ENCODE measurements at places on chromosomes 2 and 18.

- DNase-seq = peak; percentile 73
Observed at GRCh38 chr2:71576541-71576940, 123.2 kb downstream of the DYSF start.

DNA sequence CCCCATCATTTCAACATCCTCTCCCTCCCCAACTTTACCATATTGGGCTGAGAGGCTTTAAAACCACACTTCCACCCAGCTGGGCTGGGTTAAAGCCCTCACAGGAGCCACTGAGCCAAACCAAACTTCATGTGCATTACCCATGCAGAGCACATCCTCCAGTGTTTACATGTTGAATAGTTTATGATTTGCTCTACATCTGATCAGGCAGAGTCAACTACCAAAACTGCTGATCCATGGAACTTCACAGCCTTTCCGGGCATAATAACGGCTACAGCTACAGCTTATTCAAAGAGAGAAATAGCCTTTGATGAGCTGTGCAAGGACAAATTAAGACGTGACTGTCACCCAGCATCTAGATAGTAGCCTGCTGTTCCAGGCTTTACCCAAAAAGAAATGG, 39.0 kb downstream of the MAIP1 start:
- no peak for DNase-seq

- DNase-seq = no peak
Observed at GRCh38 chr2:30095402-30095801, 51.4 kb upstream of the YPEL5 start.

DNA sequence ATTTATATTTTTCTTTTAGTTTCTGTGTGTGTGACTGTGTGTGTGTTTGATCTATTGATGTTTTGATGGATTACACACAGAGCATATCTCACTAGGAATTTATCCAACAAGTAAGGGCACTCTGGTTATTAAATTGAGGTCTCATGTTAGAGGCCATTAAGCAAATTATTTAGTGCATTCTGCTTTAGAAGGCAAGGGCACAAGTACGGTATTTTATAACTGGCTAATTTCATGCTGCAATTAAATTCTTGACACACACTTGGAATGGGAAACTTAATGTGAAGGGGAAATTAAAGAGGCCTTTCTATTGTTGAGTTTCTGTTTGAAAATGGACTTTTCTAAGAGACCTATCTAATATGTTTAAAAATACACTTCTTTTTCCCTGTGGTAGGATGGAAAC, 25.8 kb downstream of the NYAP2 start:
- DNase-seq = no peak

DNA sequence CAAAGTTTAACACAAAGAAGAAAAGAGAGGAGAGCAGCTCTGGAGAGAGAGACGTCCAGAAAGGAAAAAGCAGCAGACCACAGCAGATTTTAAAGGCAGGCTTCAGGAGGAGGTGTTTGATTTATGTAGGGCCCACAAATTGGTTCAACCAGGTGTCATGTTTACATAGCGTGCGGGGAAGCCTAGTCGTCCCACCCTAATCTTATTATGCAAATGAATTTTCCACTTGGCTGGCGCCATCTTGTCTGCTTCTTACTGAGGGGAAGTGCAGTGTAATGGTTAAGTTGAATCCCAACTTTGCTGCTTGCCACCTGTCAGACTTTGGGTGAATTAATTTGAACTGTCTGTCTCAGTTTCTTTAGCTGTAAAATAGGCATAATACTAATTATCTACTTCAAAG, 282.4 kb upstream of the CYRIA start:
- DNase-seq = no peak

- DNase-seq = no peak
Observed at GRCh38 chr2:152577579-152577978, 139.7 kb downstream of the PRPF40A start.

DNA sequence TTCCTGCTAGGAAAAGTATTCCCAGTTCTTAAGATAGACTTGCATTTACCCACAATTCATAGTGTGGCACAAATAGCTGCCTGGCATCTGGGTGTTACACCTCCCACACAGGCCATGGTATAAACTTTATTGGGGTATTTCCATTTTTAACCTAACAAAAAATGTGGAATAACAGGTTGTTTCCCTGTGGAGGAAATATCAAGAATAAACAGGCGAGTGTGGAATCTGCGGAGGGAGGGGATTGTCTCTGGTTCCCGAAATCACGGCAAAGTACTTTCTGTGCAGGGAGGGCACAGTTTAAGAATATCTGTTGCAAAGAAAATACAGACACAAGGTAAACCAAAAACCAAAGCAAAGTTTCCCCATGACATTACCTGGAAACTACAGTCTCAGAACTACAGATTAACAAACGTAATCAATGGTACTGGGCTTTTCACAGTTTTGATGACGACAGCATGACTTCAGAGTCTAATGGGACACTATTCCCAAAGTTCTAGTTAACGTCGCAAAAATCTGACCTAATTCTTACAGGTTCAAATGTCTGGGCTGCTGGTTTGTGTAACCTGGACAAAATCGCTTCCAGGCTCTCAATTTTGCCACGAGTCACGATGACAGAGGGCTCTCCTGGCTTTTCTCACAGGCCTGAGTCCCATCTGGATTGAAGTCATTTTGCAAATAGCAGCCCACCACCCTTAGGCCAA, 1.4 kb downstream of the STARD7 start:
- peak; percentile 5 for DNase-seq

- no peak for DNase-seq
Observed at GRCh38 chr2:109065391-109065734, 63.6 kb upstream of the SH3RF3 start.

DNA sequence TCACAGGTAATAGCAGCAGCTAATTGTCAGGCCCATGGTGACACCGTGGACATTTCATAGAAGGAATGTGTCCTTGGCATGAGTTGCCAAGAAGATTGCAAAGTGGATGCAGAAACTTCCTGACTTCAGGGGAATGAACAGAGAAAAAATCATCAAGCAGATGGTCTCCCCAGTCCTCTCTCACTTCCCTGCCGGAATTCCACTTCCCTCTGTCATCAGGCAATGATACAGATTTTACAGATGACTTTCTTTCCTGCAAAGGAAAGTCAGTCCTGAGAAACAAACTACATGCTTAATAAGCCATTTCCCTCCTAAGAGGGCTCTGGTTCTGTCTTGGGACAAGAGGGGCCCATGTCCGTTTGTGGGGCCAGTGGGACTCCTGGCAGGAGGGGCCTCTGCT, 45.7 kb downstream of the KCNF1 start:
- no peak for DNase-seq

GRCh38 chr2:230658877-230659652, 53.6 kb upstream of the CAB39 start:
- DNase-seq = no peak

DNA sequence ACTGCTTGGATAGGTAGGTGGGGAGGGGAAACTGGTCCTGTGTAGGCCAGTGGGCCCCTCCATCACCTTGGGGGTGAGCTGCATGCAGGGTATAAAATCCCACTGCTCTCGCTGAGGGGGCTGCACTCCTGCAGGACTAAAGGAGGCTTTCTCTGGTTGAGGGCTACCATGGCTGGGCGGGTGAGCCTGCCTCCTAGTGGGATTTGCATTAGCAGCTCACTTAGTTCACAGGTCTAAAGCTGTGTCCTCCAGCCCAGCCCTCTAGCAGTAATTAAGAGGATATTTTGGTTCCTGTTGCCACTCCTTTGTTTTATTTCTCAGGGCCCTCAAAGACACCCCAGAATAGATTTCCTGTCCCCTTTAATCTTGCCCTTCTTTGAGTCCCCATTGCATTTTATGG, 24.6 kb downstream of the TMEM127 start:
- no peak for DNase-seq

DNA sequence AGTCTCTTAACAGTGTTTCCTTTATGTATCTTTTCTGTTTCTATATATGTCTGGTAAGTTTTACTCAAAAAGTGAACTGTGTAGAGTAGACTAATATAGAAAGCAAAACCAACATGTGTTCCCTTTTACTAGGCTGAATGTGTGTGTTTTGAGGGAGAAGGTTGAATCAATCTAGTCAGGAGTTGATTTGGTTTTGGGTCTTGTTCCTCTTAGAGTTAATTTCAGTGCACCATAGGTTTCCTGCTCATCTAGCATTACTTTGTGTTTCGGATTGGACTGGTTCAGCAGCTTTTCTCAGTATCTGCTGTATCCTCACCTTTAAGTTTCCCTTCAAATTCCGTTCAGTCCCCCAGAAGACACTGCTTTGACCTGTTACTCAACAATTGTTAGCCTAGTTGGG, 52.0 kb upstream of the TRIM43 start:
- DNase-seq = peak; percentile 4

- DNase-seq = no peak
Observed at GRCh38 chr2:143251681-143252080, 122.5 kb downstream of the ARHGAP15 start.

DNA sequence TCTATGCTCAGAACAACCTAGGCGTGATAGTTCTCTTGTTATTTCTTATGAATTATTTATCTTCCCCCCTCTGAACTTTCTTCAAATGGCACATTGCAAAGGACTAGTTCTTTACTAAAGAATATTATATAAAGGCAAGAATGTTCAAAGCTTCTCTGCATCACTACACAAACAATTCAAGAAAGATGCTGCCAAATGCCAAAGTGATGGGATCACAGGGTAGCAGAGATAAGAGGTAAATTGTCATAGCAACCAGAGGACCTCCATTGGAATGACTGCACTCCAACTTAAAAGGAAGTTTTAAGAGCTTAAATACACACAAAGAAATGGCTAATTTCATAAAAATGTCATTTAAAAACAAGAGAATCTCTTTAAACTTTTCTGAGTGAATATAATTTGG, 72.8 kb downstream of the AQP4 start:
- no peak for DNase-seq

DNA sequence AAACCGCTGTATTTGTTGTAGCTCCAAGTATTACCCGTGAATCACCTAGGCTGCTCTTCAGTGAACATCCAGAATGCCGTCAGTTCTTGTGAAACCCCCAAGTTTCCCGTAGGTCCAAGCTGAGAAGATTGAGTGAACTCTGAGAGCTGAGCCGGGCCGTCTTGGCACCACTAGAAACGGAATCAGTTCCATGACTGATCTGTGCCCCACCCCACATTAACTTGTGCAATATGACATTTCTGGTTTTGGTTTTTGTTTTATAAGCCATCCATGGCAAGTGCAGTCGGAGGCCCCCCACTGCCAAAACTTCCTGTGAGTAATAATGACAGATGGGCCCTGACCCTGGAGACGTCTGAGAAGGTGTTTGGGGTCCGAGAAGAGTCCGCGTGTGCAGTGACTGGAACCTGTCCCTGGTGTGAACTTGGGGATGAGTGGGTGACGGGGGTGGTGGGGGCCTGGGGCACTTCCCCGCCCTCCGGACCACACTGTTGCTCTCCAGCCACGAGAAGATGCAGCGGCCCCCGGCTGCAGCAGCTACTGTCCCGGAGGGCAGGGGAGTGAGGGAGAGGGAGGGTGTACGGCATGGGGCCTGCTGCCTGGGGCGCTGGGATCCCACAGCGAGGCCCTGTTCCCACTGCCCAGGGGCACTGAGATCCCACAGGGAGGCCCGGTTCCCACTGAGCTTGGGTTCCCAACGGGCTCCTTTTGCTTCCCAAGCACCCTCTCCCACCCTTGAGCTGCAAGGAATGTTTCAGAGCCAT, 26.5 kb downstream of the NFATC1 start:
- no peak for DNase-seq

- no peak for DNase-seq
Observed at GRCh38 chr2:21804151-21804550, 680.4 kb downstream of the TDRD15 start.

GRCh38 chr2:151262629-151263028, 966 bp upstream of the RBM43 start:
- no peak for DNase-seq

DNA sequence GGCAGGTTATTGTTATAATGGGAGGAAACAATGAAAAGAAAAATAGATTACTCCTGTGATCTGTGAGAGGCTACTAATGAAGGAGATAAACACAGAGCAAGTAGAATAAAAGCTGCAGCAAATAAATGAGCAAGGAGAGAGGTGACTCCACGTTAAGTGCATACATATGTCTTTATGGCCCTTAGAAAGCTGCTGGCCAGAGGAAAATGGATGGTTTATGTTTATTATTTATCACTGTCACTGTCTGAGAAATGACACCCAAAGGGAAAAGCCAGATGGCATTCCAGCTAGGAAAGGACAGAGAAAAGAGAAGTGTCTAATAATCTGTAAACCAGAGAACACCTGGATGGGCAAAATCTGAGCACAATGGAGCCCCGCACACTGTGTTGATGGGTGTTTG, 122.9 kb upstream of the DDX18 start:
- DNase-seq = no peak

GRCh38 chr18:76395609-76396008, 99.4 kb downstream of the ZNF516 start:
- DNase-seq = no peak

DNA sequence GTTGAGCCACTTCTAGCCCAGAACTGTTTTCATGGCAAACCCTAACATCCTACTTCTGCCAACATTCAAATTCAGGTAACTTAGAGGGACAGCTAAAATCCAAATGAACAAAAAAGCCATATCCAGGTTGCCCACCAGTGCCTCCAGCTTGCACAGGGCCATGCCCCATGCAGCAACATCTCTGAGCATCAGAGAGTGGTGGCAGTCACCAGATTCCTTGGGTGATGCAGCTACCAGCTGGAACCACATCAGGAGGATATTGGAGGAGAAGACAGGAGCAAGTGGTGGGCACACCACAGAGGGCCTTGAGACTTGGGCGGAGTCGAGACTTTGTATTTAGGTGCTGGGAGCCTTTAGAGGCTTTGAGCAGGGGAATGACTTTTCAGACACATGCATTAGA, 50.5 kb downstream of the SDC1 start:
- no peak for DNase-seq

- DNase-seq = no peak
Observed at GRCh38 chr2:96267159-96267971, 1.3 kb downstream of the CIAO1 start.

DNA sequence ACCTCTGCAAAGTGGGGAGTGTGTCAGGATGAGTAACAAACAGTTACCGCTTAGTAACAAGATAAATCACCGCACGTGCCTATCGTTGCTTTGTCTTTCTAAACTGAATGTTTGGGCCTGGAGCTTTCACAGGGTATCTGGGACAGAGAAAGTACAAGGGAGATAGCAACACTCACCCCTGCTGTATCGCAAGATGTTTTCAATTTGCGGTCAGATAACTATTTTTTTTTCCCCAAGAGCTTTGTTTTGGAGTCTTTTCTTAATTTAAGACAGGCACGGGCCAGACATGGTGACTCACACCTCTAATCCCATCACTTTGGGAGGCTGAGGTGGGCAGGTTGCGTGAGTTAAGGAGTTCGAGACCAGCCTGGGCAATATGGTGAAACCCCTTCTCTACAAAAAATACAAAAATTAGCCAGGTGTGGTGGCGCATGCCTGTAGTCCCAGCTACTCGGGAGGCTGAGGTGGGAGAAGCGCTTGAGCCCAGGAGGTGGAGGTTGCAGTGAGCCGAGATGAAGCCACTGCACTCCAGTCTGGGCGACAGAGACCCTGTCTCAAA, 146.6 kb downstream of the GBX2 start:
- no peak for DNase-seq

- no peak for DNase-seq
Observed at GRCh38 chr2:113260991-113261390, 17.7 kb downstream of the PAX8 start.

Data from midbrain (tissue), 1 donor.